ENCODE measurements at places on chromosomes 7 and 10. TPM values are rescaled to one million over a fixed set of nuclear protein-coding genes. Genes with fewer than 3 reads are reported as not detected.

LRIT1 gene
- total RNA-seq: not detected

PKD2L1 gene
- not detected for total RNA-seq

NANOS1 gene
- under 0.01 TPM for total RNA-seq

CALML5 gene
- not detected for total RNA-seq

MICALL2 gene
- total RNA-seq: 26.2 TPM

PAX4 gene
- not detected for total RNA-seq

ACTL6B gene
- total RNA-seq: not detected

Data from myometrial cell (primary cell).